ENCODE measurements at places on chromosomes 6 and 20.

DNA sequence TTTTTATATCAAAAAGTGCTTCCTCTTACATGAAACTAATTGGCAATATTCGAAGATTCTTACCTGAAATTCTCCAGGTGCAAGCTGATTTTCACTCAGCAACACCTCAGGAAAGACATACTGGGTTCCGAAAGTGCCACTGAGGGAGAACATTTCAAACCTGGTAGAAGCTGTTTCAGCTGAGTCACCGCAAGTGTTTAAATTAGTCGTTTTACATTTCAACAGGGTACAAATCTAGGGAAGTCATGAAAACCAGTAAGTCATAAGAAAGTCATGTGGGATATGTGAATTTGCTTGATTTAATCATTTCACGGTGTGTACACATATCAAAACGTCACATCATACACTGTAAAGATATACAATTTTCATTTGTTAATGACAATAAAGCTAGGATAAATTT lies 25.3 kb upstream of the TAAR1 start:
- no peak for DNase-seq

GRCh38 chr20:1134355-1134754 lies 16.0 kb downstream of the PSMF1 start:
- DNase-seq = no peak

DNA sequence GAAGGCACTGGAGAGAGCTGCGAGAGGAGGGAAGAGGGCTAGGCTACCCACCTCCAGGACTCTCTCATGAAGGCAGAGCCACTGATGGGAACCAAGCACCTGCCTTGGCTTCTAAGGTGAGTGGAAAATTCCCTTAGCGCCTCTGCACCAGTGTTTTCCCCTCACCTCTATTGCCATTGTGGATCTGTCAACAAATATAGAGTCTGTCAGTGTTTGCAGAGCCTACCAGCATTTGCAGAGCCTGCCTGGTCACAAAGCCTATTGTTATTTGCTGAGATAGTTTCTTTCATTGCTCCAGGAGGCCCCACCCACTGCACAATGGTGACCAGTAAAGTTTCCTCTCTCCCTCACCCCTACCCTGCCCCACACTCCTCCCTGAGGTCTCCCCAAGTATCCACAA lies 141.9 kb downstream of the MRPL14 start:
- DNase-seq = no peak

DNA sequence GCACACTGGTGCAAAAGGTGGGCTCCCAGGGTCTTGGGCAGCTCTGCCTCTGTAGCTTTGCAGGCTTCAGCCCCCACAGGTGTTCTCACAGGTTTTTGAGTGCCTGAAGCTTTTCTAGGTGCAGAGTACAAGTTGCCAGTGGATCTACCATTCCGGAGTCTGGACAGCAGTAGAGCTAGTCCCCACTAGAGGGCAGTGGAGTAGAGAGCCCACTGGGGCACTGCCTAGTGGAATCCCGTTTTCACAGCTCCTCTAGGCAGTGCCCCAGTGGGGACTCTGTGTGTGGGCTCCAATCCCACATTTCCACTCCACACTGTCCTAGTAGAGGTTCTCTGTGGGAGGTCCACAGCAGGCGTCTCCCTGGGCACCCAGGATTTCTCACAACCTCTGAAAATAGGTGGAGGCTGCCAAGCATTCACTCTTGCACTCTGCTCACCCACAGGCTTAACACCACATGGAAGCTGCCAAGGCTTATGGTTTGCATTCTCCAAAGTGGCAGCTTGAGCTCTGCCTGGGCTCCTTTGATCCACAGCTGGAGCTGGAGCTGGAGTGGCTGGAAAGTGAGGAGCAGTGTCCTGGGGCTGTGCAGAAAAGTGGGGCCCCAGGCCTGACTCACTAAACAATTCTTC lies 86.3 kb upstream of the PROKR2 start:
- no peak for DNase-seq

- DNase-seq = no peak
Observed at GRCh38 chr6:89950879-89951391, 56.7 kb downstream of the GJA10 start.

DNA sequence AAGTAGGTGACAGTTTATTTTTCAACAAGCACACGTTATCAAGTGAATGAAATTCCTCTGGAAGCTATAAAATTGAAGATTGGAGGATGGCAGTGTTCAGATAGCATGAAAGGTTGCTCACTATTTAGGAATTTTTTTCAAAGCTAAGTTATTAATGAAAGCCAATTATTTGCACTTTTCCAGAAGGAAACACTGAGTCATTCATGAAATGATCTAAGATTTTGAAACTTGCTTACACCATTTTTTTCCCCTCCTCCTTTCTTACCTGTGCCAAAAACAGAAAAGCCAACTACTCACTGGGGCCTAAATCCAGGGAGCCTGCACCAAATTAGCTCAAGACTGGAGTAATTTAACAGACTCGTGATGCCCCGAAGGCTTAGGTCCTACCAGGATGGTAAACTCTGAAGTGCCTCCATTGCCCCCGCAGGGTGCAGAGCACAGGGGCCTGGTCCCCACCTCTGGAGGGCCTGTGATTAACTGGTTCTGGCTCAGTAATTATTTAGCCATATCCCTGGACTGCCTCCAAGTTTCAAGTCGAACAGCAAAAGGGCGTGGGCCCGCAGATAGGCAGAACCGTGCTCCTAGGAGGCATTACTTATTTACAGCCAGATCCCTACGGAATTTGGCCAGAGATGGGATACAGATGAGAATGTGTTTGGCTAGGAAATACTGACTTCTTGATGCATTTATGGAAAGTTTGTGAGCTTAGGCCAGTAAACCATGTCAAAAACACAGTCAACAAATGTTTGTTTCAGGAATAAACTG lies 28.0 kb upstream of the ZNF217 start:
- DNase-seq = no peak

DNA sequence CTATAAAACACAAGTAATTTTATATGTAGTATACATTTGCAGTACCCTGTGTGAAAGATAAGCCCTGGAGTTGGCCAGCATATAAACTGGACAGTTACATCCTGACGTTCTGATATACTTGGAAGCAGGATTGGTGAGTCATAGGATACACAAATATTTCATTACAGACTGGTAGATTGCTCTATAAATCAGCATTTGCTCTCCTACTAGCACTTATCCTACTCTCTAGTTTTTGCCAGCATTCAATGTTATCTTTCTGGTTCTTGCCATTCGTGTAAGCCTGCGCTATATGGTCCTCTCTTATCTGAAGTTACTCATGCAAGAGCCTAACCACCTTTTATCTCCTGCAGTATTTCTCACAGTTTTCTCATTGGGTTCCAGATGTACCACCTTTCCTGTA lies 680.2 kb upstream of the MMS22L start:
- DNase-seq = no peak

- no peak for DNase-seq
Observed at GRCh38 chr20:8356806-8357205, 224.7 kb downstream of the PLCB1 start.

GRCh38 chr20:58570204-58570859 lies 55.1 kb upstream of the APCDD1L start:
- no peak for DNase-seq

GRCh38 chr6:151514000-151514730 lies 20.3 kb downstream of the CCDC170 start:
- DNase-seq = no peak

- no peak for DNase-seq
Observed at GRCh38 chr20:57695940-57696339, 13.9 kb downstream of the PMEPA1 start.

- no peak for DNase-seq
Observed at GRCh38 chr6:17178326-17178725, 76.5 kb downstream of the STMND1 start.
